ENCODE measurements at places on chromosomes 13 and 19. TPM values are rescaled to one million over a fixed set of nuclear protein-coding genes. Genes with fewer than 3 reads are reported as not detected.

GRCh38 chr13:69264362-69265334 lies 843.0 kb upstream of the ATXN8OS start:
- DNase-seq, result no peak

DNA sequence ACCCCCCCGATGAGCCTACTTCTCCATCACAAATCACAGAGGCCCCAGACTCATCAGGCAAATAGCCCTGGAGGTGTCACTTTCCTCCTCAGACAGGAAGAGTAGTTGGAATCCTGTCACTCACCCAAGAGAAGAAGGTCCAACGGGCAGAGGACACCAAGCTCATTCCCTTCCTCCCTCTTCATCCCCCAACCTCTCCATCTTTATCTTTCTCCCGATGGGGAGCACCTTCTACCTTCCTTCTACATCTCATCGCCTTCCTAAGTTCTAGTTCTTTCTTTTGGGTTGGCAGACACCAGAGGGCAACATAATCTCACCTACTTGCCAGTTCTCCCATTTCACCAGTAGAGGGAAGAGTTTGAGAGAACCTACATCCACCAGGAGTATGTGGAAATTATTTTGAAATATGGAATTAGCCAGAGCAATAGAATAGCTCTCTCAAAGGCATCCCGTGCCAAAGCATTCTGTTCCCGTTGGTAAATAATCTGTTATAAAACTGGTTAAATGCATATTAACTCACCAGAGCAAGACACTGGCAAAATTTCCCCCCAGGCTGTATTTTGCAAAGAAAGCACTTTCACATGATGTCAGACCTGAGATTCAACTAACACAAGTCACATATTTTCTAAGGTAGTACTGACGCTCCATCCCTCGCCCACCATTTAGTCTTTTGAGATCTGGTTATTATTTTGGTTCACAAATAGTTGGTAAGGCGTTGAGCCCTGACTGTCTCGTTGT lies 55.0 kb downstream of the ZIC5 start:
- DNase-seq, result peak; percentile 31

GRCh38 chr13:20669162-20669561 lies 34.3 kb upstream of the IL17D start:
- peak; percentile 1 for DNase-seq

TEKTIP1 gene
- total RNA-seq, result 1.7 TPM

FGF14 gene
- total RNA-seq, result 0.44 TPM

RNF17 gene
- total RNA-seq, result not detected

SHC2 gene
- total RNA-seq, result 0.08 TPM

- DNase-seq, result no peak
Observed at GRCh38 chr19:49771674-49772139, 4.9 kb downstream of the AP2A1 start.

MYH14 gene
- 0.27 TPM for total RNA-seq

All from GM12878 (cell line).